ENCODE measurements at places on chromosomes 4 and X. TPM values are rescaled to one million over a fixed set of nuclear protein-coding genes. Genes with fewer than 3 reads are reported as not detected.

- no peak for DNase-seq
Observed at GRCh38 chr4:116899561-116899960, 185.8 kb downstream of the TRAM1L1 start.

DNA sequence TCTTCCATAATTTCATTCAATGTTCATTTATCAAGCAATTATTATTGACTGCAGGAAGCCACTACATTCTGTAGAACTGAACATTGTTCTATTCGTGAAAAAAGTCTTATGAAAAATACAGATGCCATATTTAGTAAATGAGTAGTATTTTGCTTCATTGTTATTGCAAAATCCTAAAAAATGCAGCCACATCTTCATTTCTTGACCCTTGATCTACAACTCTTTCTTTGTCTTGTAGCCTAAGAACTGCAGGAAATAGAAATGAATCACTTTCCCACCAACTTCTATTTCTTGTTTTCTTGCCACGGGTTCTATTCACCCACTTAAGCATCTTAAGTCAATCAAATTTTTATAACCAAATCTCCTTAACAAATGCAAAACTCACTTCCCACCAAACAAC is 63.3 kb downstream of the KCNIP4 start:
- no peak for DNase-seq

GRCh38 chr4:20684852-20685763 is 15.2 kb upstream of the PACRGL start:
- DNase-seq, result no peak

CDKL5 gene
- 16.1 TPM for polyA plus RNA-seq

FAAH2 gene
- polyA plus RNA-seq, result 9.3 TPM

GRCh38 chr4:97498875-97499274 is 644.4 kb downstream of the STPG2 start:
- no peak for DNase-seq

DNA sequence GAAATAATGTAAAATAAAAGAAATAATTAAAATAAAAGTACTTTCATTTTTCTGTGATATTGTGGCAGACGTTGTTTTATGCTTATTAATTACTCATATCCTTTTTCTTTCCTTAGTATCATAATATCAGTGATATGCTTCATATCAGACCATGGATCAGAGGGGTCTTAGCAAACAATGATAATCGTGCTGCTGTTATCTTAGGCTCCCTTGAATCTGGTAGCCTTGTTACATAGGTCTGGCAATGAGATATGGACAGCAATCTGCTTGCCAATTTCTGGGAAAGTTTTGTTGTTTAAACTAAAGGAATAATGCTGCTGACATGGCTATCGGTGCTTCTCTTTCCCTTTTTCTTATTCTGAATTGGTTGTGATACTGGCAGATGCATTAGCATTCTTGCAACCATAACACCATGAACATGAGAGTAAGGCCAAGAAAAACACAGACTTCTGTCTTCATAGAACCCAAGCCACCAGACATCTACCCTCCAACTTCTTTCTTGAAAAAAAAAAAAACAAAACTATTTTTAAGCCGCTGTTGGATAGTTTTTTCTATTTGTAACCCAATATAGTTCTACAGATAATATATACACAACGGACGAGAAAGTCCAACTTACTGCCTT is 16.4 kb downstream of the EPHA5 start:
- no peak for DNase-seq

ZFP92 gene
- polyA plus RNA-seq, result 1.0 TPM

DNA sequence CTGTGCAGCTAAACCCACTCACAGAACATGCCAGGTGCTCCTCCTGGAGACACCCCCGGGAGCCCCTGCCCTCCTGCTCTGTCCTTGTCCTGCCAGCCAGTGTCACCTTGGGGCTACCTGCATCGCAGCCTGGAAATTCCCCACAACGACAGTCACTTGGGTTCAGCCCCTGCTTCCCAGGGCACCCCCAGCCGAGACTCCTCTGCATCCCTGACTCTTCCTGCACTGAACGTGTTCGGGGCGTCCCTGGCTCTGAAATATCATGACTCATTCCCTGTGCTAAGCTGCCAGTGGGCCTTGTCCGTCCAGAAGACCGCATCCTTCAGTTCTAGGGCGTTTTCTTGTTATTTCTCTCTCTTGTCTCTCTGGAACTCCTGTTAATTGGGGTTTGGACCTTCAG is 5.8 kb downstream of the CFAP99 start:
- DNase-seq, result no peak

AREG gene
- polyA plus RNA-seq, result 0.56 TPM

GRCh38 chr4:16544251-16544721 is 318.0 kb upstream of the TAPT1 start:
- no peak for DNase-seq
